ENCODE measurements at places on chromosomes 4 and X. TPM values are rescaled to one million over a fixed set of nuclear protein-coding genes. Genes with fewer than 3 reads are reported as not detected.

GRCh38 chr4:79331126-79331876 lies 5.4 kb upstream of the NAA11 start:
- no peak for DNase-seq
- no peaks in the 10 kb centered on the region for H3K27me3 ChIP-seq
- no peak overlapping the region for H3K4me3 ChIP-seq
- no peaks in the 10 kb centered on the region for H3K36me3 ChIP-seq
- no peak overlapping the region for H3K27ac ChIP-seq

GRCh38 chrX:52874661-52875060 lies 6.8 kb upstream of the XAGE3 start:
- H3K27me3 ChIP-seq: no peaks in the 10 kb centered on the region
- no peak overlapping the region for H3K27ac ChIP-seq
- no peaks in the 10 kb centered on the region for H3K36me3 ChIP-seq
- H3K4me3 ChIP-seq: no peak overlapping the region
- no peak for DNase-seq

DNA sequence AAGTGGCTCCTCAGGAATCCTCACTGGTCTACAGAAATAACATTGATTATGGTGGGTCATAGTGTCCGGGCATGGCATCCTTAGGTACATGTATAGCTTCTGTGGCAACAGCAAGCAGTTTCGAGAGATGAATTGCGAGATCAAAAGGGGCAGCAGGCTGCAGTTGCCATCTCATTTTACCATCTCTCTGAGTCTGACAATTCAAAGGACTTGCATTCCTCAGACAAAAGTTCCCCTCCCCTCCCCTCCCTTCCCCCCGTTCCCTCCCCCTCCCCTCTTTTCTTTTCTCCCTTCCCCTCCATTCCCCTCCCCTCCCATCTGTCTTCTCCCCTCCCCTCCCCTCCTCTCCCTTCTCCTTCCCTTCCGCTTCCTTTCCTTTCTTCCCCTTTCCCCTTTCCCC lies 70.2 kb downstream of the MTNR1A start:
- no peaks in the 10 kb centered on the region for H3K4me1 ChIP-seq
- H3K27me3 ChIP-seq: no peaks in the 10 kb centered on the region
- no peaks in the 10 kb centered on the region for H3K36me3 ChIP-seq
- no peak overlapping the region for H3K27ac ChIP-seq
- H3K4me3 ChIP-seq: no peak overlapping the region
- no peak for DNase-seq

The LRCH2 gene
- total RNA-seq: 6.5 TPM
